Activated CD4-positive, alpha-beta T cell treated with anti-CD3 and anti-CD28 coated beads, Interleukin-10, Interleukin-2, amounts not matched to agents 100 ng/mL and 50 ng/mL, durations not matched to agents 16 hours and 8 hours (primary cell): ENCODE measurements at places on chromosomes 6 and 20.

- DNase-seq, result no peak
Measured at GRCh38 chr6:17987447-17987696, at the start of gene KIF13A. Gene KIF13A (minus strand): TSS chr6:17987635. CDS start chr6:17987463, 172 bp downstream.

- peak; percentile 7 for DNase-seq
Measured at GRCh38 chr20:57526087-57526884, 1.3 kb upstream of the CTCFL start.

DNA sequence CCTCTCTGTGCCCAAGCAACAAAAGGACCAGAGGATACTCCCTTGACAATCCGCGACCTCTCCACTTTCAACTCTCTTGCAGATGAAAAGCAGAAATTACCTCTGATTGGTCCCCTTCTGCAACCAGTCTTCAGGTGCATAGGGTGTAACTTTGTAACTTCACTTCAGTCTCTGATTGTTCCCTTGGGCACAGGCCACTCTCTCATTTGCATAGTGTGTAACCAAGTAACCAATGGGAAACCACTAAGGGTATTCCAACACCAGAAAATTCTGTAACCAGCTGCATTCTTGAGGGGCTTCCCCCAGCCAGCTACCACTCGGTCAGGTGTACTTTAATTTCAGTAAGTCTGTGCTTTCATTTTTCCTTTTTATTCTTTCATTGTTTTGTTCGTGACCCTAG lies 4.4 kb upstream of the RAET1L start:
- no peak for DNase-seq

GRCh38 chr6:144185133-144185836 lies 35.0 kb downstream of the STX11 start:
- no peak for DNase-seq

DNA sequence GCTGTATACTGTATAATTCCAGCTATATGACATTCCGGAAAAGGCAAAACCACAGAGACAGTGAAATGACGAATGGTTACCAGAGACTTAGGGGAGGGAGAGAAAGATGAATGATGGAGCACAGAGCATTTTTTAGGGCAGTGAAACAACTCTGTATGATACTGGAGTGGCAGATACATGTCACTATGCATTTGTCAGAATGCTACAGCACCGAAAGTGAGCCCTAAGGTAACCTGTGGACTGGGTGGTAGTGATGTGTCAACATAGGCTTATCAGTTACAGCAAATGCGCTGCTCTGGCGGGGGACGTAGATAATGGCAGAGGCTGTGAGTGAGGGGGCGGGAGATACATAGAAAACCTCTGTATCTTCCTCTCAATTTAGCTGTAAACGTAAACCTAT lies 201.3 kb upstream of the SSTR4 start:
- no peak for DNase-seq

DNA sequence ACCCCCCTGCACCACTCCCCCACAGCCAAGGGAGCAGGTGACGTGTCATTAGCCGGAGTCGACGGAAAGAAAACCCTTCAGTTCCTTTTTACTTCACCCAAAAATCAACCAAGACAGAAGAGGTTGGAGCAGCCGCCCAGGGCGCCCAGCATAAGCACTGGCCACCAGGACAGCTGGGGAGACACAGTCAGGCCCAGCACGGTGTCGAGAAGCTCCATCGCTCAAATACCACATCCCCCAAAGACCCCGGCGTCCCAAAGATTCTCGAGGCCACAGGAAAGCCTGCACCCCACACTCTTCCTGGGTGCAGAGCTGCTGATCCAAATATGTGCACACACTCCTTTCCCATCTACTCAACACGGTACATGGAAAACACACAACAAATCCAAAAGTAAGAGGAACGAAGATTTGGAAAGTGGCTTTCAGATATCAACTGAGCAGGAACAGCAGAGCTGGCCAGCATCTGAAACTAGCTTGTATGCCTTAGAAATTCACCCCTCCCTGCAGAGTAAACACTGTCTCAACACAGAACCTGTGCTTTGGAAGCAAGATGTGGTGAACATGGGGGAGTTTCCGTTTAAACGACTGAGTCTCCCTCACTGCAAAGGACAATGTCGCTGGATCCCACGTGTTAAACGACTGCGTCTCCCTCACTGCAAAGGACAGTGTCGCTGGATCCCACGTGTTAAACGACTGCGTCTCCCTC lies 54.6 kb downstream of the DLL1 start:
- no peak for DNase-seq

DNA sequence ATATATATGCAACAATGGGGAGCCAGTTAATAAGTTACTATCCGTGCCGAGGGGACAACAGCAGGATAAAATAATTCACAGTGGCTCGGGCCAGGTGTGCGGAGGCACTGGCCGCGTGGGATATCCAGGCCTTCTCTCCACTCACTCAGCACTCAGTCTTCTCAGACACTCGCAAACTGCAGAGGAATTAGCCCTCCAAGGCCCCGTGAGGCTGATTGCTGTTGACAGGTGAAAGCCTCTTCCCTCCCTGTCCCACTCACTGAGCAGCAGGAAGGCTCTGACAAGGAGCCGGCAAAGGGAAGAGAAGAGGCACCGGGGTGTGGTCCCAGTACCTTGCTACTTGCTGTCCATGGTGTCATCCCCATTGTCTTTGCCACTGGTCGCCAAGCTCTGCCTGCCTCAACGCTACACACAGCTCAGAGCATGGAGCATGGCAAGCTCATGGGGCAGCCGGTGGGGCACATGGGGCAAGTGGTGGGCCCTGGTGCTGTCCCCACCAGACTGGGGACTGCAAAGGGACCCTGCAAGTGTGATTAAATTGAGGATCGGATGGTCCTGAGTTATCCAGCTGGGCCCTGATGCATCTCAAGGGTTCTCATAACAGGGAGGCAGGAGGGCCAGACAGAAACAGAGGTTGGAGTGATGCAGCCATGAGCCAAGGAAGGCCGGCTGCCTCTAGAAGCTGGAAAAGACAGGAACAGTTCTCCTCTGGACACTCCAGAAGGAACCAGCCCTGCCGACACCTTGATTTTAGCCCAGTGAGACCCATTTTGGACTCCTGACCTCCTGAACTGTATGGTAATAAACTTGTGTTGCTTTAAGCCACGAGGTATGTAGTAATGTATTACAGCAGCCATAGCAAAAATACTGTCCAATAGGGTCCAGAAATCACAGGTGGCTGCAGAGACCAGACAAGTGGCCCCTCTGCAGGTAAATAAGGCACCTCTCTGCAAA lies 119.7 kb downstream of the PSMB1 start:
- no peak for DNase-seq
